Left kidney (tissue), 8 donors: ENCODE measurements at places on chromosomes 5 and 9.

DNA sequence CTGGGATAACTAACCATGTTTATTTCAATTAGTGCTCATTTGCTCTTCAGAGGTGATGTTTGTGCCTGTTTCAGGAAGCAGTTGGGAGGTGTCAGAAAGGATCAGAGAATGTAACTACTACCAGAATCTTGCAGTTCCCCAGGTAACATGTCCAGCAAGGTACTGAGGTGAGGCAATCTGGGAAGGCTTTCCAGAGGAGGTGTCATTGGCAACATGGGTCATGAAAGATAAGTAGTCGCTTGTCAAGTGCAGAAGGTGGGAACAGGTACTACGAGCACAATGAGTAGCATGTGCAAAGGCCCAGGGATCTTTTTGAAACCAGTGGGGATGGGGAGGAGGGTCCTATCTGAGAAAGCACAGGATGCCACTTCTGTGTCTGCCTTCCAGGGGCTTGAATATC is 4.8 kb downstream of the SMIM23 start:
- no peak for DNase-seq

- DNase-seq = no peak
Measured at GRCh38 chr5:157913575-157913974, 54.6 kb upstream of the CLINT1 start.

GRCh38 chr9:14209399-14210345 is 104.3 kb downstream of the NFIB start:
- DNase-seq = no peak

DNA sequence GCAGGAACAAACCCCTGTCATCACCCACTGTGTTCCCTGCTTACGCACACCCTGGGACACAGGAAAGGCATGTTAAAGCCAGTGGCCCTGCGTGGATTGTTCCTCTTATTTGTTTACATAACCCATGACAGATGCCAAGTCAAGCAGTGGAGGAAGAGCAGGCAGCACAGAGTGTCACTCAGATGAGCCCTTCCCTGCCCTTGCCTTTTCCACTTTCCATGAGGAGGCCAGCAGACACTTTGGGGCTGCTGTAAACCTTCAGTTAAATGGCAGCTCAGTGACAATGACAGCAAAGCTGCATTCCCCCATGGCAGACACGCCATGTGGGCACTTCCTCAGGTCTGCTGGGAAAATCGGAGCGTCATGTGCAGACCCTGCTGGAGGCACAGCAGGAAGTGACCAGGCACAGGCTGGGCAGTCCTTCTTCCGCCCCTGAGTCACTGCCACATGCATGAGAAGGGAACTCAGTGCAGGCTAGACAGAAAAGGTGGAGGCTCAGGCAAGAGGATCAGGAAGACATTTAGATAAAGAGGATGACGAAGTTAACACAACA is 216.8 kb upstream of the PIK3R1 start:
- no peak for DNase-seq
